ENCODE measurements at places on chromosomes 4 and X.

DNA sequence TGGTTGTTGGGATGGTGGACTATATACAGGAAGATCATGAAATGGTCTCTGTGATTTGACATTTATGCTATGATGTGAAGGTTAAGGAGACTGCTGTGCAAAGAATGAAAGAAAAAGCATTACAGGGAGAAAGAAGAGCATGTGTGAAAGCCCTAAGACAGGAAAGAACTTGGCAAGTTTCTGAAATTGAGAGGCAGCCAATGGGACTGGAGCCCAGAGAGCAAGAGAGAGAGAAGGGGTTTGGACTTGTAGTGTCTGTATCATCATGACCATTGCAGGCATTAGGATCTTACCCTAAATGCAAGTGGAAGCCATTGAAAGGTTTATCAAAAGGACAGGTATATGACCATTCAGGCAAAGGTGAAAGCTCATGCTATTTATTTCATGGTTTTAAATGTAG, 147.1 kb downstream of the NAA11 start:
- DNase-seq: peak; percentile 17

GRCh38 chr4:138056541-138056940, 185.6 kb downstream of the SLC7A11 start:
- no peak for DNase-seq

DNA sequence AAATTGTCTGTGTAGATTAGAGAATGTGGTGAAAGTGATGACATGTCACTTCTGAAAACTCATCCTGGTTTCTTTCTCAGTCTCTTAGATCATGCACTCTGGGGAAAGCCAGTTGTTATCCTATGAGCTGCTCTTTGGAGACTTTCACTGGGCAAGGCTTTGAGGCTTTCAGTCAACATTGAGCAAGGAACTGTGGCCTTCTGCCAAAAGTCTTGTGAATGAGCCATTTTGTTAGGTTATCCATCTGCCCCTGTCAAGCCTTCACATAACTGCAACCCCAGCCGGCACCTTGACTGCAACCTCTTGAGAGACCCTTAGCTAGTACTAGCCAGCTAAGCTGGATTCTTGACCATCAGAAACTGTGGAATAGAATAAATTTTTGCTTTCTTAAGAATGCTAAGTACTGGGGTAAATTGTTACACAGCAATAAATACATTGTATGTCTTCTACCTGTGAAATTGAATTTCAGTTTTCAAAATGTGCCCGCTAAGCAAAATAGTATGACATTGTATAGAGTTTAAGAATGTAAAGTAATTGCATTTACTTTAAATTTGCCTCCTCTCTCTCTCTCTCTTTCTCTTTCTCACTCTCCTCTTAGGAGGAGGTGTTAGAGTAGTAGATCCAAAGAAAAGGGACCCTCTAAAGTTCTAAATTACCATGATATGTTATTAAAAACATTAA, 1273.0 kb downstream of the RAPGEF2 start:
- DNase-seq: no peak

DNA sequence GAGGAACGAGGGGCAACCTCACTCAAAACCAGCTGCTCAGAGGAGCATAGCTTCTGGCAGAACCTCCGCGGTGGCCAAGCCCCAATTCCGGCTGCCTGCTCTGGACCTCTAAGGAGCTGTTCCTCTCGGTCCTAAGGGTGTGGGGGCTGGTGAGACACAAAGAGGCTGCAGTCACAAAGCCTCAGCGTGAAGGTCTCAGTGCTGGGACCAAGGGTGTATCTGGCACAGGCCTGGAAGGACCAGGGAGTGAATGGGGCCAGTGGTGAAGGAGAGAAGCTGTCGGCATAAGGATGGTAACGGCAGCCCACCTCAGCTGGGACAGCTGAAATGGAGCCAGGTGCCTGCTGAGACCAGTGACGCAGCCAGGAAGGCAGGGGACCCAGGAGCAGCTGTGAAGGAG, 5.3 kb downstream of the PDE6B start:
- no peak for DNase-seq

GRCh38 chr4:134510544-134510943, 309.0 kb upstream of the PABPC4L start:
- no peak for DNase-seq

DNA sequence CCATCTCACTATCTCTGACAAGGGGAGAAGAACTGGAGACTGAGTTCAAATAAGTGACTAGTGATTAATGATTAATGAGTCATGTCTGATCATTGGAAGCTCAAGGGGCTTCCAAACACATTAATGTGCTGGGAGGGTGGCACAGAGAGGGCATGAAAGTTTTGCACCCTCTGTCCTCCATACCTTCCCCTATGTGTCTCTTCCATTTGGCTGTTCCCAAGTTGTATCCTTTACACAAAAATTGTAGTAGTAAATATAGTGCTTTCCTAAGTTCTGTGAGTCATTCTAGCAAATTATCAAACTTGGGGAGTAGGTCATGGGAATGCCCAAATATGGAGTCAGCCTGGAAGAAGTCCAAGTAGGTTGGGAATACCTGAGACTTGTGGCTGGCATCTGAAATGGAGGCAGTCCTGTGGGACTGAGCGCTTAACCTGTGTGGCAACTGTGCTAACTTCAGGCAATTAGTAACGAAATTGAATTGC, 4.1 kb upstream of the FAM200B start:
- DNase-seq: no peak

DNA sequence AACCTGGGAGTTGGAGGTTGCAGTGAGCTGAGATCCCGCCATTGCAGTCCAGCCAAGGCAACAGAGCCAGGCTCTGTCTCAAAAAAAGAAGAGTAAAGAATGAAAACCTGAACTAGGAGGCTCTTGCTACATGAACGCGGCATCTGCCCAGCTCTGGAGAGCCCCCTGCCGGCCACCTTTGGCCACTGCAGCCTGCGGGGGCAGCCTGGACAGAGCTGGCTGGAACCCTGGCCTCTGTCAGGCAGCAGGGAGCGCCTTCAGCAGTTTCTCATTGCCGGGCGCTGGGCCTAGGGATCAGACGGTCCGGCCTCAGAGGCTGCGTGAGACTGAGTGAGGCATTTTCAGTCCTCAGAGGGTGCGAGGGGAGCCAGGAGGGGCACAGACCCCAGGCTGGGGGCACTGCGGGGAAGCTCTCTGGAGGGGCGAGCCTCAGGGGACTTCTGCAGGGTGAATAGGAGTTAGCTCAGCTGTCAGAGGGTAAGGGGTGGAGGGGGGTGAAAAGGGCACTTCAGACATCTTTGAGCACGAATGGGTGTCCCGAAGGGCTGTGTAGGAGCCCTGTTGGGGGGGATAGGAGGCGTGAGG, 17.5 kb downstream of the DOK7 start:
- DNase-seq: peak; percentile 47

DNA sequence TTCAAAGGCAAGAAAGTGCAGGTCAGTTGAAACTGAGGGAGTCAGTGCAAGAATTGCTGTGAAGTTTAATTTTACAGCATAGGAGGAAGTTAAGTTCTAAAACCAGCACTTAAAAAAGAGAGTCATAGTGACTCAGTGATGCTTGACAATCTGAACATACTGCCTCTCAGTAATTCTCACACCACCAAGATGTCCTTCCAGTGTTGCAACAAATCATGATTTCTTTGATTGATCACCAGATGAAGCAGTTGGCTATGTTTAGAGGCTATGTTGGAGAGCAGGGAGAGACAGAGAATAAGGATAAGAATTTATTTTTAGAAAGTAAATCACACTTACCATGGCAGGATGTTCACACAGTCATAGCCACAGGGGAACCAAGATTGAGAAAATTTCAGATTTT, 13.2 kb downstream of the TRIM2 start:
- DNase-seq: no peak

DNA sequence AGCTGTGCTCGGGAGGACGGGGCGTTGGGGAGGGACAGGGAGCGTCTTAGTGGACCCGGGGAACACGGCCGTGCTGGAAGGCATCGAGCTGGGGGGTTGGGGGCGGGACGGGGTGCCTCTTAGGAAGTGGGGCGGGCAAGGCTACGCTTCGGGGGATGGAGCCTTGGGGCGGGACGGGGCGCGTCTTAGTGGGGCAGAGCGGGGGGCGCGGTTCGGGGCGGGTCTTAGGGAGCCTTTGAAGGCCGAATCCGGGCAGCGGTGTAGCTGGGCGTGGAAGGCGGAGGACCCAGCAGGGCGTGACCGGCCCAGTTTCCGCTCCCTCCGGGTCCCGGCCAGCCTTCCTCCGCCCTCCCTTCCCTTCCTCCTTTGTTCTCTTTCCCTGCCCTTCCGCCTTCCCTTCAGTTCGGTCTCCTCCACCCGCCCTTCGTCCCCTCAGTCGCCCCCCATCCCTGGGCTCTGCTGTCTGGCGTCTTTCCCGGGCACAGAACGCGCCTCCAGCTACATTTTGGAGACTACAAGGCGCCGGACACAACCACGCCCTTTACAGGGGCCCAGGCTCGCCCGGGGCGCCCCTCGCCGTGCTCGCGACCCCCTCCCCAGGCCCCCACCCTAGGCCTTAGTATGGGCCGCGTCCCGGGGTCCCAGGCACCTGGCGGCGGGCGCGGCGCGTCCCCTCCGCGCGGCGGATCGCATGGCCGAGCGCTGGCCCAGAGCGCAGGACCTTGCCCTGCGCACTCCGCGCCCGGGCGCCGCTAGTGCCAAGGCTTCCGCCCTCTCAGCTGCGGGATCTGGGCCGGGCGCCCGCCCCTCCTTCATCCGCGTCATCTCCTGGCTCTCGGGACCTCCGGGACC, at the start of gene ARSD:
TSS of gene ARSD (minus strand) at position 757 of the 852 bp plus-strand sequence. CDS start at position 693, 64 bp downstream.
- peak; percentile 82 for DNase-seq

GRCh38 chr4:5821665-5822358, 71.1 kb downstream of the CRMP1 start:
- peak; percentile 14 for DNase-seq

DNA sequence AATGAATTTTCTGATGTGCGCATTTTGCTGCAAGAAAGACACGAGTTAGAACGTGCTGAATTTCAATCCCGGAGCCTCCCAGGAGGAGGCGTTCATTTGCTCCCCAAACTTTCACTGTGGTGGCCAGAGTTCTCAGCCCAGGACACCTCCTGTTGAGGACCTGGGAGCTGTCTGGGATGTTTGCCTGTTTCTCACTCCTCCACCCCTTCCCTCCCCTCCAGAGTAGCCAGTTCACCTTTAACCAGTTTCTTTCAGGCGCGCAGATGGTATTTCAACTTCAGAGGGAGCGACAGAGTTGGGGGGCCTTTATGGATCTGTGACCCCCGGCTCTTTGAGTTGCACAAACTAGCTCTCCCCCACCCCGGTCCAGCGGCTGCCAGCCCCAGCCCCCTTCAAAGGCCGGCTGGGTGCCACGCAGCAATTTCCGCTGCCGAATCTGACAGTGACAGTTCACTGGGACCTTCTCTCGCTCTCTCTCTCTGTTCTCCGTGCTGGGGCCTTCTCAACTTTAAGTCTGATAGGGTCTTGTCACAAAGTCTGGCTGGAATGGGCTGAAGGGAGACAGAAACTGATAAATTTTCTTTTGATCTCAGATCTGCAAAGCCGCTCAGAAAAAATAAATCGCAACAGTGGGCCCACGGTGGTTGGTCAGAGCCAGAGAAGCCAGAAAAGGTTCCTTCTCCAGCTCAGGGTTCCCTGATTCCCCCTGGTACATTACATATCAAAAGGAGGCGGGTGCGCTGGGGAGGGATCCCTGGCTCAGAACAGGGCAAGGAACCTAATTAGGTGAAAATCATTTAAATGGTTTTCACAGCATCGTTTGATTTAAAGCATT, 100.0 kb upstream of the STX18 start:
- no peak for DNase-seq

GRCh38 chr4:113335746-113336145, 286.3 kb downstream of the ANK2 start:
- DNase-seq: no peak

DNA sequence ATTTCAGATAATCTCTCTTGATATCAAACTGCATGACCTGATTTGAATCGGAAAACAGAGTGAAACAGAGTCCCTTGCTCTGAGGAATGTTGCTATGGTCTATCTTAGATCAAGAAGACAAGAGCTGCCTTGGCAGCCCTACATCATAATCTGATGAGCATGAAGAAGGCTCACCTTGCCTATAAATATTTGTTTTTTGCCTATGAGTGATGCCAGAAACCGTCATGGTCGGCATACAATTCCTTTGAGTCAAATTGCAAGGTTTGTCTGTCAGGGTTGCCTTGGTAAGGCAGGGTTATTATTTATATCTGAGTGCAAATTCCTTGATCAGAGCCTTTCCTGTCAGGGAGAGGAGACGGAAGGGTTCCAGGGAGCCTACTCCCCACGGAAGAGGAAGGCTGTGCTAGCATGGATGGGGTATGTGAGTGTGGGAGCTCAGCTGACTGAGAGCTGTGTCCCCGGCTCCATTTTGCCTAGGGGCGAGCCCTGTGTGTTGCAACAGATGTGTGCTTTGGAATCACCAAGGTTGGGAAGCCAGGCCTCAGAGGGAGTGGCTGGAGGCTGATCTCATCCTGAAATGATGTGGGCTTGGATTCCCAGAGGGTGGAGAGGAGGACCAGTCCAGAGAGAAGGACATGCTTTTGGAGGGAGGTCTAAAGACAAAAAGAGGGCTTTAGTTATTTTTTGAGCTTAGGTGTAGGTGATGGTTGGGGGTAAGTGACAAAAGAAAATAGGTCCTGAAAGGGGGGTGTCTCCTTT, 43.6 kb downstream of the RTL9 start:
- DNase-seq: no peak

DNA sequence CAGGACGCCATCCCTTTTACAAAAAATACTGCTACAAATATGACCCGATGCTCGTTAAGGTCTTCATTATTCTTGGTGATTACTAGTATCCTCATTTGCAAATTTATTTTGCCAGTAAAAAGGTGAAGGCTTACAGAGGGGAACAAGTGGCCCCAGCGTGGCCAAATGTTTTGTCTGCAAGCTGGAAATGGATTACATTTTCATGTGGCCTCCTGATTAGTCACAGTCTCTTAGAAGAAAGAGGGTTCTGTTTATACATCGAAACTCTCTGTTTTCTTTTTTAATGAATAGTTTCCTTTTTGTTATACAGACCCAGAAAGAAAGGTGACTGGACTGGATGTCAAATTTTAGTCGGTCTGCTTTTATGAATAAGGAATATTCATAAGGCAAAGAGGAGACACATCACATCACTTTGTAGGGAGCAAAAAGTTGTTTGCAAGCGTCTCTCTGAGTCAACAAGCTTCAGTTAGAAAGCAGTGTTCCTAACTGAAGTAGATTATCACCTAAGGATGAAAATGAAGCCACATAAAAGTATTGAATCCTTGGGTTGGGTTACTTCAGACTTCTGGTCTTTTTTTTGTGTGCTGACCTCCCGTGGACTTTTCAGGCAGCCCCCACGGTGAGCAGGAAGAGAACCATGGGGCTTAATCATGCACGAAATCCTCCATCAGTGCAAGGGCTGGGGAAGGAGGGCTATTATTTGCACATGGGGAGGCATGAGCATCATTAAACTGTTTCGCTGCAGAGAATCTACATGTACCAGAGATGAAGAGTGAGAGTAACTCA, 125.6 kb downstream of the ARSF start:
- DNase-seq: no peak

DNA sequence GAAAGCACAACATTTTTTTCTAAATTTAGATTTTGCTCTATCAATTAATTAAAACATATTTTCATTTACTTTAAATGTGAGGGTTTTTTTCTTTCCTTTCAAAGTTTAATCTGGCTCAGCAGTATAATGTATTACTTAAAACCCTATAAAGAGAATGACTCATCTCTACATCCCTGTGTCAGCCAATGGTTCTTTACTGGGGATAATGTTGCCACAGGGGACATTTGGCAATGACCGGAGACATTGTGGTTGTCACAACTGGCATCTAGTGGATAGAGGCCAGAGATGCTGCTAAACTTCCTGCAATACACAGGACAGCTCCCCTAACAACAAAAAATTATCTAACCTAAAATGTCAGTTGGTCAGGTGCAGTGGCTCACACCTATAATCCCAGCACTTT, 53.8 kb downstream of the SYNPO2 start:
- no peak for DNase-seq

GRCh38 chrX:154457491-154458115, 478 bp upstream of the PLXNA3 start:
- peak; percentile 15 for DNase-seq

- no peak for DNase-seq
These were observed 39.0 kb upstream of the RASL11B start for GRCh38 chr4:52822972-52823701.
